ENCODE measurements at places on chromosomes 2 and 18.

DNA sequence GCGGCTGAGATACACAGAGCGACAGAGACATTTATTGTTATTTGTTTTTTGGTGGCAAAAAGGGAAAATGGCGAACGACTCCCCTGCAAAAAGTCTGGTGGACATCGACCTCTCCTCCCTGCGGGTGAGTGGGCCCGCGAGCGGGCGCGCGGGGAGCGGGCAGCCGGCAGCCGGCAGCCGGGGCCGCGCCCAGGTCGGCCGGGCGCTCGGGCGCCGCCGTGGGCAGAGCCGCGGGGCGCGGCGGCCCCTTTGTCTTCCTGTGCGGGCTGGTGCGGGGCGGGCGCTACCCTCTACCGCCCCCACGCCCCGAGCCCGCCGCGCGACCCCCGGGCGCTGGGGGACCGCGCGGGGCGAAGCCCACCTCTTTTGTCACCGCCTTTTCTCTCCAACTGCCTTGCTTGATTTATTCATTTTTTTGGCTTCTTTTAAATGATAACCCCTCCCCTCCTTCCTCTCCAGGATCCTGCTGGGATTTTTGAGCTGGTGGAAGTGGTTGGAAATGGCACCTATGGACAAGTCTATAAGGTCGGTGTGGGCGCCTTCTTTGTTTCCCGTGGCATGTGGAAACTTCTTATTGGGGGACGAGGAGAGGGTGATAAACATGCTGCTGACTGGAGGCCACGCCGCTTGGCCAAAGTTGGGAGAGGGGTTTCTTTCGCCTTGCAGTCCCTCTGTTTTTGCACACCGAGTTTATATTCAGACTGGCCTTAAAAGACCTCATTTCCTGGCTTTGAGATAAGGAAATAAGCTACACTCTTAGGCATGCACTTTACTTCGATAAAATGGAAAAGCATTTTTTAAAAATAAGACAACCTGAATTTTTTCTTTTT lies 722 bp downstream of the MAP4K4 start:
- no peak for DNase-seq

DNA sequence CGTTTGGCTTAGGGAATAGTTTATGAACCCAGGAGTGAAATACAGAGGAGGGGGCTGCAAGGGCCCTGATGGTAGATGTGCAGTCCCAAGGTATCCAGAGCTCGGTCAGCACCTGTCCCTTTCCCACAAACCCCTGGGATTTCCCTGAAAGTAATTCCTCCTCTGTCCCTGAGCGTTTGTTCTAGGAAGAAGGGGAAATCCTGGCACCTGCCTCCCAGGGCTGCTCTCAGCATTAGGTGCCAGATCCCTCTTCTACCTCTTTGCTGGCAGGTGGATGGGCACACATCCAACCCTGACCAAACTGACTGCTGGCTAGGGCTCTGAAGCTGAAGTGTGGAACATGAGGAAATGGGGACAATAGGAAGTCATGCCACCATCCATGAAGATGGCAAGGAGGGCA lies 824.0 kb downstream of the SLC4A3 start:
- no peak for DNase-seq

DNA sequence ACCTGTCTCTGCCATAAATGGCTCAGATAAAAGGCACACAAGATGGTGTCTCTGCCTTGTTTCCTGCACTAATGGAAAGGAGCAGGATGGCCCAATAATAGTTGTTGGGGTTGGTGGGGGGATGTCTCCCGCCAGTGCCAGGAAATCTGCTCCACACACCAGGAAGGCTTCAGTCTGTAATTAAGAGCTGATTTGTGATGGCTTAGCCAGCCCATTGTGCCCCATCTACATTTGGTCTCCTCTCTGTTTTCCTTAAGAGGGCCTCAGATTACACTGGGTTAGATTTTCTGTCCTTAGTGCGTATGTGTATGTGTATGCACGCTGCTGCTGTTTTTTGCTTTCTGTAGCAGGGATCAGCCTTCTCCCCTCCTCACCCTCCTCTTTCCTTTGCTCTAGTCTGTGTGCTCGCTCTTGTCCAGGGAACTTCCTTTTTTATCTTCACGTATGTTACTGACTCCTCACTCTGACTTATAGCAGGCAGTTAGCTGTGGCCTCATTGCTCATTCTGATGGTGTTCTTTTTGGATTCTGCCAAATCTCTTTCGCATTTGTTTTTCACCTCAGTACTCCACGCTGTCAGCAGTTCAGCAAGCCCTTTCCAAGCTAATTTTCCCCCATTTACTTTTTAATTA lies 33.4 kb upstream of the MGAT5 start:
- DNase-seq: no peak

DNA sequence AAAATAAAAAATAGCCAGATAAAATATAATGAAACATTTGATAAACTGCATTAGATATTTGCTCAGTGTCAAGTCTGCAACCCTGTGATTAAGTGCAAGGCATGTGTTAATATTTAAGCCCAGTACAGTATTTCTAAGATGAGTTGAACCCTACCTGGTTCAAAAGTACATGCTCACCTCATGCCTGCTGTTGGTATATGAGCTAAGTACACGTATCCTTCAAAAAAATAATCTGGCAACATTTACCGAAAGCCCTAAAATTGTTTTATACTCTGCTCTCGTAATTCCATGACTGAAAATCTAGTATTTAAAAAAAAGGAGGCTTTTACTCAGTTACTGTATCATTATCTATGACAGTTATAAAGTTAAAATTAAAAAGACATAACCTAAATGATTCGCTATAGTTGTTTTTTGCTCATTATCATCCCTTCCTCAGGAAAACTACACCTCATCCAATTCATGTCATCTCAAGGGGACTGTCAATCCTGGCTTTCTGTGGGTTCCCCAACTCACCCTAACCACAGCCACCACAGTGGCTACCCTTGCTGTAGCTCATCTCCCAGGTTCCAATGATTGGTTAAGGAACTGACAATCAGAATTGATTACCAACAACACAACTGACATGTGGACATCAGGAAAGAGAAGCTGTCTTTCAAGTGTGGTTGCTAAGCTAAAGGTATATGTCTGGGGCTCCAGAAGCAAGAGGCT lies 10.6 kb downstream of the TLK1 start:
- no peak for DNase-seq

DNA sequence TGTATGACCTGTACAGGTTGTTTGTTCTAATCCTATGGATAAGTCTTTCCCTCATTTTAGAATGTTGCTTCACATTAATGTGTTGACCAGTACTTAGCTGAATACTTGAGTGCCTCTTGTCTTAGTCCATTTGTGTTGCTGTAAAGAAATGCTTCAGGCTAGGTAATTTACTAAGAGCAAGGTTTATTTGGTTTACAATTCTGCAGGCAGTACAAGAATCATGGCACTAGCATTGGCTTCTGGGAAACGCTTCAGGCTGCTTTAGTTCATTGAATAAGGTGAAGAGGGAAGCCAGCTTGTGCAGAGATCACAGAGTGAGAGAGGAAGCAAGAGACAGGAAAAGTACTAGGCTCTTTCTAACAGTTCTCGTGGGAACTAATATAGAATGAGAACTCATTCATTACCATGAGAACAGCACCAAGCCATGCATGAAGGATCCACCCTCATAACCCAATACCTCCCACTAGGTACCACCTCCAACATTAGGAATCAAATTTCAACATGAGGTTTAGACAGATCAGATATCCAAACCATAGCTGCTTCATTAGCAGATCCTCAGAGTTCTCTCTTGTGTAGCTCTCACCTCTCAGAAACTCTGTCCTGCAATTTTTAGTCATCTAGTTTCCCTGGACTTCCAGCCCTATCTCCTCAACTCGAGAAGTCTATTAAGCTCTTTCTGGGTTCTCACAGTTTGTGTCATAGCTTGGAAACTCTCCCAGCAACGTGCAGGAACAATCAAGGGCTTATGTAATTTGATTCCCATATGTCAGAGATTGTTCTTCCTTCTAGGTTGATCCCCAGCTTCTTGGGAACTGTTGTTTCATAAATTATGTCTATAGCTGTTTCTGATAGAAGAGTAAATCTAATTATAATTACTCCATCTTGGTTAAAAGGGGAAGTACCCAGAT lies 2082.3 kb upstream of the CELF4 start:
- peak; percentile 70 for DNase-seq

GRCh38 chr2:36413218-36413617 lies 57.6 kb downstream of the CRIM1 start:
- no peak for DNase-seq

Data from NCI-H510A treated with DMSO at 0.1 percent for 48 hours (cell line).